NCI-H2081 (cell line): ENCODE measurements at places on chromosomes 6 and 20.

DNA sequence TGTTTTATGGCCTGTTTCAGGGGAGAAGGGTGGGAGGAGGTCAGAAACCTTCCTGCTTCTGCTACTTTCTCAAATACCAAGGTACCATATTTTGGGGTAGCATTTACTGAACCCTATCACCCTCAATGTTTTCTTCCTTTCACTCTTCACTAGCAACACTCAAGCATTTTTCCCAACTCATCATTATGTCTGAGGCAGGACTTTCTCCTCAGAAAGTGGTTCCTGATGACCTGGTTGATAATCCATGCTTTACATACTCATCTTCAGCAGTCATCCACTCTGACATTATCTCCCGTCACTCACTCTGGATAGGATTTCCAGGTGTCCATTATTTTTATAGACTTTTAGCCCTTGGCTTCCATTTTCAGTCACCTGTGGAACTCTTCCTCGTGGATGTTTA is 21.1 kb downstream of the ZNF292 start:
- no peak for DNase-seq

DNA sequence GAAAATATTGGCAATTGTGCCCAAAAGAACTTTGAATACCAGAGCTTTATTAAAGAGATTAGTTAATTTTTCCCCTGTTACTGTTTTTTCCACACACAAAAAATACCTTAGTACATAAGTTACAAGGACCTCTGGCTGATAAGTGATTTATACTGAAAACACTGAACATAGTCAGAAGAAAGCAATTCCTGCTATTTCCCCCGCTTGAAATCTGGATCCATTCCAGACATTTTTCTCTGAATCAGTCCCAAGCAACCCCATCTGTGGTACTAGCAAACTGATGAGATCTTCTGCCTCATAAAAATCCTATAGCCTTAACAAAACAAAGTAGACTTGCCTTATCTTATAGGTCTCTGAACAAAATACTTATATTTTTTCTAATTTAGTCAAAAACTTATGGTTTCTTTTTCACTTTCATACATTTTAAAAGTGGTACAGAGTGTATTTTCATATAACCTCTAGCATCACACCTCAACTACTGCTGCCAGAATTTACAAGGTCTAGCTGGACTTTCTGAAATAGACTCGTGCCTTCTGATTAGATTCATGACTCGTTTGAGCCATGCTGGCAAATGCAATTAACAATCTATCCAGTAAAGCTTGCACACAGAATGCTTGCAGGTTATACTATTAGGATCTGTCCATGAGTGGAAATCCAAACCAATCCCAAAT is 111.9 kb downstream of the TBX18 start:
- DNase-seq: no peak

- no peak for DNase-seq
These were observed 23.1 kb upstream of the DCBLD1 start for GRCh38 chr6:117459204-117459944.

DNA sequence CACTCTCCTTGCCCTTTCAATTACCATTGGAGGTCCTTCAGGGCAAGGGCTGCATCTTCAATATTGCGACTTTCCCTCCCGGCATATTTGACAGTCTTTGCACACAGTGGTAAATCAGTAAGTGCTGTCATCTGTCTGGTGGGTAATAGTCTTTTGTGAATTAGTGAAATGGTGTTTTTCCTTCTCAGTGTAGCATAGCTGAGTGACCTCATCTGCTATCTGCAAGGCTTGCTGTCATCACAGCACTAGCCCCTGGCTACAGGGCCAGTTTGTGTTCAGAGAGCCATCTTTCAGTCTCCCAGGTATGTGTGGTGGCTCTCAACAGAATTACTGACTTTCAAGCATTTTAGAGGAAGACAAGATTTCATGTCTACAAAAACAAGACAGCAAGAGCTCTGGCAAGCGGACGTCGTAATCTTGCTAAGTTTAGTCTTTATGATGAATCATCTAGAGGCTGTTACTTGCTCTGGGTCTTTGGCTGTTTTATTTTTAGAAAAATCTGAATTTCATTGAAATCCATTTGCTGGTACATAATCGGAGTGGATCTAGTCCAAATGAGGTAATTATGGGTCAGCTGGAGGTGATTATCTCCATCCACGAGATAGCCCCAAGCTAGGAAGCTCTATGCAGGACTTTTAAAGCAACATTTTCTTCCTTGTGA is 528.9 kb downstream of the EPM2A start:
- DNase-seq: no peak

DNA sequence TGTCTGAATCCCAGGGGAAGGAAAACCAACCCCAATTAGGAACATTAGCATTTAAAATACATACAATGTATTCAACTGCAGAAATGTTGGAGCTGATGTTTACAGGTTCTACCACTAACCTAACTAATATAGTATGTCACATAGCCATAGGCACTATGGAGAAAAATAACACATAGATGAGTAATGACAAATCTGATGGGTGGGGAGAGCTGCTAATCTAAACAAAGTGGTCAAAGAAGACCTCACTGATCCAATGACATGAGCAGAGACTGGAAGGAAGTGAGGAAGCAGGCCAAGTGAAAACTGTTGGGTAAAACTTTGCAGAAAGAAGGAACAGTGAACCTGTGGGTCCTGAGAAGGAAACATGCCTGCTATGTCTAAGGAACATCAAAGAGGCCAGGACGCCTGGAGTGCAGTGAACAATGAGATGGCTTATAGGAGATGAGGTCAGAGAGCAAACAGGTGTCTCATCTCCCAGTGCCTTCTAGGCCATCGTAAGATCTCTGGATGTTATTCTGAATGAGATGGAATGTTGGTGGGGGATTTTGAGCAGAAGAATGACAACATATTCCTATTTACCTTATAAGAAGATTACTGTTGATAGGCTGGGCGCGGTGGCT is 135.7 kb downstream of the ALDH8A1 start:
- no peak for DNase-seq

- DNase-seq: no peak
These were observed 54.9 kb downstream of the CDH22 start for GRCh38 chr20:46253391-46253790.
